Thyroid gland (tissue), 4 donors: ENCODE measurements at places on chromosomes 11 and 22. TPM values are rescaled to one million over a fixed set of nuclear protein-coding genes. Genes with fewer than 3 reads are reported as not detected.

- H3K4me1 ChIP-seq = peaks cover 8% of the 10 kb centered on the region
- H3K36me3 ChIP-seq = peaks cover 21% of the 10 kb centered on the region
- no peak overlapping the region for H3K27ac ChIP-seq
- no peak for DNase-seq
- no peak overlapping the region for H3K4me3 ChIP-seq
These were observed 17.4 kb downstream of the CEP164 start for GRCh38 chr11:117345039-117345438.

DNA sequence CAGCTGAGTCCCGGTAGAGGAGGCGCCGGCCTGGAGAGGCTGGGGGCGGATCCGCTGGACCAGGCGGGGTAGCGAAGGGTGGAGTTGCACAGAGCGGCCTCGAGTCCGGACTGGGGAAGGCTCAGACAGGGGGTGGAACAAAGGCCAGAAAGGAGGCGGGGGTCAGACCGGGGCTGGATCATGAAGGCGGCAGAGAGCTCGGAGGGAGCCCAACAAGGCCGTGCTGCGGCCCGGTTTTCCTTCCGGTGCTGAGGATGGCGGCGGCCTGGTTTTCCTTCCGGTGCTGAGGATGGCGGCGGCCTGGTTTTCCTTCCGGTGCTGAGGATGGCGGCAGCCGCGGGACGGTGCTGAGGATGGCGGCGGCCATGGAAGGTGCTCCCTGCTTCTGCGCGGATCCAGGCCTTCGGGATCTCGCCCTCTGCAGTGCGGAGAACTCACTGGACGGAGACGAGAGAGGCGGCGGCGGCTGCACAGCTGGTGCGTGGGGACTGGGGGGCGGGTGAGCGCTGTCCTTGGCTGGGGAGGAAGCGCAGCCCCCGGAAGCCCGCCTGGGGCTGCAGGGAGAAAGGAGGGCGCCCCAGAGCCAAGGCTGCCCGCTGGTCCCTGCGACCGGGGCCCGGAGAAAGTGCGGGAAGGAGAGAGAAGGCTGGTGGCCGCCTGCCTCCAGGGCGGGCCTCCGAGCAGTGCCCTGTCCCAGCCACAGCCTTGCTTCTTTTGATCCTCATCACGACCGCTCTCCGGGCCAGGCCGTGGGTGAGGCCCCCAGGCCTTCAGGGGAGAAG lies 350.4 kb upstream of the B3GAT1 start:
- H3K4me3 ChIP-seq = no peak overlapping the region
- no peaks in the 10 kb centered on the region for H3K27me3 ChIP-seq
- no peaks in the 10 kb centered on the region for H3K36me3 ChIP-seq
- no peaks in the 10 kb centered on the region for H3K4me1 ChIP-seq
- no peak overlapping the region for H3K27ac ChIP-seq

DNA sequence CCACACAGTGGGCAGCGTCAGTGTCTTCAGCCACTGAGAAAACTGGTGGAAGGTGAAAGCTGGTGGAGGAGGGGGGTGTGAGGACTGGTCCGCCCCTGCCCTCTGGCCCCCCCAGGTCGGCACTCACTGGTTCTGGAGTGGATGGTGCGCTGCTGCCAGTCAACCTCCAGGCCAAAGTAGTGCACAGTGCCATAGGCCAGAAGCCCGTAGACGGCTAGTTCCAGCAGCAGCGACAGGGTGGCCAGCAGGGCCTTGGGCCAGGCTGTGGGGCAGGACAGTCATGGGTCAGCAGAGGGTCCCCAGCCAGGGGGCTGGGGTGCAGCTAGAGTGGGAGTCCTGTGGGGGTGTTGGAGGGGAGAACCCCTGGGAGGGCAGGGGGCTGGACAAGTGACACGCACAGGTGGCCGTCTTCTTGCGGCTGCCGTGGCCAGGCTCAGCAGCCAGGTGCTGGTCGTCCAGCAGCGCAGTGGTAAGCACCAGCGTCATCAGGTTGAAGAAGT lies 2.2 kb downstream of the LMF2 start:
- H3K4me3 ChIP-seq = no peak overlapping the region
- no peaks in the 10 kb centered on the region for H3K27me3 ChIP-seq
- peaks cover 23% of the 10 kb centered on the region for H3K36me3 ChIP-seq
- H3K27ac ChIP-seq = no peak overlapping the region
- H3K4me1 ChIP-seq = peaks cover 16% of the 10 kb centered on the region
- no peak for DNase-seq

TYR gene
- total RNA-seq = not detected

DNA sequence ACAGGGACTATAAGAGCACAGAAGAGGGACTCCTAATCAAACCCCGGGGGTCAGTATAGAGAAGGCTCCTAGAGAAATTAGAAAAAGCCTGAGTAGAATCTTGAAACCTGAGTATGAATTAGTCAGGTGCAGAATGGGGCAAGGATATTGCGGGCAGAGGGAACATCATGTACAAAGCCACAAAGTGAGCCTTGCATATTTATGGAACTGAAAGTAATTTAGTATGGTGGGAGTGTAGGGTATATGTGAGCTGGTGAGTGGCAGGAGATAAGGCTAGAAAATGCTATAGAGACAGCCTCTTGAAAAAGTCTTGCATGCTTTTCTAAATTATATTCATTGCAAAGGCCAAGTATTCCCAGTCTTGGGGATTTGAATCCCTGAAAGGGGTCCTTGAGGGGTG lies 93.7 kb downstream of the STIM1 start:
- no peak overlapping the region for H3K4me3 ChIP-seq
- H3K4me1 ChIP-seq = peaks cover 75% of the 10 kb centered on the region
- DNase-seq = no peak
- H3K27me3 ChIP-seq = no peaks in the 10 kb centered on the region
- H3K36me3 ChIP-seq = no peaks in the 10 kb centered on the region
- H3K27ac ChIP-seq = no peak overlapping the region

GRCh38 chr22:29559853-29560252 lies 6.3 kb upstream of the THOC5 start:
- DNase-seq = no peak
- H3K27ac ChIP-seq = no peak overlapping the region
- H3K4me1 ChIP-seq = peaks cover 3% of the 10 kb centered on the region
- H3K36me3 ChIP-seq = peaks cover 25% of the 10 kb centered on the region
- no peaks in the 10 kb centered on the region for H3K27me3 ChIP-seq

KRTAP5-2 gene
- total RNA-seq = not detected

UBASH3B gene
- total RNA-seq = 16.6 TPM

DNA sequence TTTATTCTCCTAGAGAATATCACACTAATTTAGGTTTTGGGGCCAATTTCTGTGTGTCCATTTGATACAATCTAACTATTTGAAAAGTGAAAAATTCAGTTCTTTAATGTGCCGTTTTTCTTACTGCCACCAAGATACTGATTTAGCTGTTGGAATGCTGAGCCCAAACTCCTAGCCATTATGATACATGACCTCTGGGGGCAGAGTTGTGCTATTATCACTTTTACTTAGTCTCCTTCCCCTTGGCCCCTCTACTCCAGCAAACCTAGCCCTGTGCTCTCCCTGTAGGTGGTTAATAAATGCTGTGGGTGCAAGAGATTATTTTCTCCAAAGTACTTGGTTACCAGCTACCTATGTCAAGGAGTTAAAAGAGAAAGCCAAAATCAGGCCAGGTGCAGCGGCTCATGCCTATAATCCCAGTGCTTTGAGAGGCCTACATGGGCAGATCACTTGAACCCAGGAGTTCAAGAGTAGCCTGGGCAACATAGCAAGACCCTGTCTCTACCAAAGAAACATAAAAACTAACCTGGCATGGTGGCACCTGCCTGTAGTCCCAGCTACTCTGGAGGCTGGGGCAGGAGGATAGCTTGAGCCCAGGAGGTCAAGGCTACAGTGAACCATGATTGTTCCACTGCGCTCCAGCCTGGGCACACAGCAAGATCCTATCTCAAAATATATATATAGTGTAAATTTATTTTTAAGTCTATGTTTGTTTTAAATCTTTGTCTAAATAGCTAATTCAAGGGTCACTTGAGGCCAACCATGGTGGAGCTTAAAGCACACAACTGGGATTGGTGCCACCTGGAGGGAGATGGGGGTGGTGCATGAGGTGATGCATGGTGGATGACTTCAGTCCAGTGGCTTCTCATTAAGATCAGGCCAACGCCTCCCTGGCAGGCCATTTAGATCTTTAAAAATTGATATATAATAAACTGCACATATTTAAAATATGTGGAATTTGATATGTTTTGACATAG lies 193.2 kb upstream of the PLET1 start:
- H3K4me1 ChIP-seq = no peaks in the 10 kb centered on the region
- no peaks in the 10 kb centered on the region for H3K36me3 ChIP-seq
- H3K27me3 ChIP-seq = no peaks in the 10 kb centered on the region
- no peak overlapping the region for H3K4me3 ChIP-seq

GRCh38 chr11:36346562-36347383 lies 50.7 kb downstream of the PRR5L start:
- no peaks in the 10 kb centered on the region for H3K4me1 ChIP-seq
- no peaks in the 10 kb centered on the region for H3K36me3 ChIP-seq
- no peak overlapping the region for H3K4me3 ChIP-seq

PNPLA5 gene
- total RNA-seq = not detected

GRCh38 chr11:103368145-103368544 lies 258.9 kb downstream of the DYNC2H1 start:
- H3K4me1 ChIP-seq = no peaks in the 10 kb centered on the region
- no peak overlapping the region for H3K27ac ChIP-seq
- H3K4me3 ChIP-seq = no peak overlapping the region
- no peaks in the 10 kb centered on the region for H3K27me3 ChIP-seq

GRCh38 chr11:13721760-13722159 lies 53.3 kb downstream of the FAR1 start:
- no peak overlapping the region for H3K4me3 ChIP-seq
- no peak overlapping the region for H3K27ac ChIP-seq

- peaks cover 17% of the 10 kb centered on the region for H3K4me1 ChIP-seq
- H3K27me3 ChIP-seq = peaks cover 90% of the 10 kb centered on the region
- no peak for DNase-seq
- no peak overlapping the region for H3K27ac ChIP-seq
These were observed 14.0 kb upstream of the PAX6 start for GRCh38 chr11:31824879-31825837.

- no peaks in the 10 kb centered on the region for H3K27me3 ChIP-seq
- no peaks in the 10 kb centered on the region for H3K4me1 ChIP-seq
- H3K4me3 ChIP-seq = no peak overlapping the region
- DNase-seq = no peak
- H3K36me3 ChIP-seq = no peaks in the 10 kb centered on the region
- H3K27ac ChIP-seq = no peak overlapping the region
These were observed 10.1 kb downstream of the PRR14L start for GRCh38 chr22:31739795-31740201.

DNA sequence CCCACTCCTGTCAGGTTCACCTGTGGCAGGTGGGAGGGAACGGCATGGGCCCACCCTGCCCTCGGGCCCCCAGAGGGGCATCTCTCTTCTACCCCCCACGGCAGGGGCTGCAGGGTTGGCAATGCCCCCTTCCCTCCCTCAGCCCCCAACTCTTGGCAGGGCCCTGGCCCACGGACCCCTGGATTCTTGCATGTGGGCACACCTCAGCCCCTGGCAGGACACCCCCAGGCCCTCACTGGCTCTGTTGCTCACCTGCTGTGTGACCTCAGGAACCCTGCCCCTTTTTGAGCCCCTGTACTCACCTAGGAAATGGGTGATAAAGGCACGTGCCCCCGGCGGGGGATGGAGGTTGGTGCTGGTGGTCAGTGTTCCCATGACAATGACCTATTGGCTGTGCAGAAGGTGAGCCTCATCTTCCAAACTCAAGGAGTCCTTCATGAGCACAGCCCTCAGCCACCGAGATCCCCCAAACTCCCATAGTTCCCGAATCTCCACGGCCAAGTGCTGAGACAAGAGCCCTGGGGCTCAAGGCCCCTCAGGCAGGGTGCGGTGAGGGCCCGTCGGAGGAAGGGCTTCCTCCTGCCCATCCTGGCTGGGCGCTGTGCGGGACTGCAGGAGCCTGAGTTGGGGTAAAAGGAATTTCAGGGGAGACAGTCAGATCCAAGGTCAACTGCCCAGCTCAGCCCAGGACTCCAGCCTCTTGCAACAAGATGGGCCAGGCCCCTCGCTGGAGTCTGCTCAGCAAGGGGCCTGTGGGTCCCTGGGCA lies 198.2 kb downstream of the IGLL1 start:
- no peak for DNase-seq
- peaks cover 17% of the 10 kb centered on the region for H3K4me1 ChIP-seq
- H3K27me3 ChIP-seq = no peaks in the 10 kb centered on the region
- H3K27ac ChIP-seq = no peak overlapping the region
- H3K4me3 ChIP-seq = no peak overlapping the region

SERHL2 gene
- total RNA-seq = 3.1 TPM

DNA sequence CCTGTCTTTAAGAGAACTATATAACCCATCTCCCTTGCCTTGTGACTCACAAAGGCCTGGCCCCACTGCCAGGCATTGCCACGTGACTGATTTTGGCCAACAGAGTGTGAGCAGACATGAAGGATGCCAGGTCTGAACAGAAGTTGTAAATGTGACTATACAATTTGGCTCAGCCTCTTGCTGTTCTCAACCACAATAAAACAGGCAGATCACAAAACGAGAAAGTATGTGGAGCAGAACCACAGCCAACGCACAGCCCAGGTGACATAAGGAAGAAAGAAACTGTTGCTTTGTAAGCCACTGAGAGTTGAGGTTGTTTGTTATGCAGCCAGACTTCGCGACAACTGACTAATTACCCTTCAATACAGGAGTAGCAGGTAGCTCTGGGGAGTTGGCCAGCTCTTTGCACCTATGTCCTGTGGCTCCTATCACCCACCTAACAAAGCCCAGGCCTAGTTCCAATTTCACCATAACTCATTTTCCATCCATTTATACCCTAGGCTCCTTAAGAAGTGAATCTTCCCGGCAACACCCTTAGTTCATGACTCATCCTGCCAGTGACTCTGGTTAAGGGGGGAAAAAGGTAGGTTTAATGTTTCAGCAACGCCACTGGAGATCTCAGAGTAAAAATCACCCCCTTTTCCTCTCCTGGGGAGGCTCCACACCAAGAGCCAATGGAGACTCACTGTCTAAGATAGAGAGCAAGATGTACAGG lies 53.7 kb downstream of the GALNT18 start:
- no peak overlapping the region for H3K4me3 ChIP-seq
- no peaks in the 10 kb centered on the region for H3K27me3 ChIP-seq
- H3K4me1 ChIP-seq = peaks cover 62% of the 10 kb centered on the region
- no peaks in the 10 kb centered on the region for H3K36me3 ChIP-seq

DNA sequence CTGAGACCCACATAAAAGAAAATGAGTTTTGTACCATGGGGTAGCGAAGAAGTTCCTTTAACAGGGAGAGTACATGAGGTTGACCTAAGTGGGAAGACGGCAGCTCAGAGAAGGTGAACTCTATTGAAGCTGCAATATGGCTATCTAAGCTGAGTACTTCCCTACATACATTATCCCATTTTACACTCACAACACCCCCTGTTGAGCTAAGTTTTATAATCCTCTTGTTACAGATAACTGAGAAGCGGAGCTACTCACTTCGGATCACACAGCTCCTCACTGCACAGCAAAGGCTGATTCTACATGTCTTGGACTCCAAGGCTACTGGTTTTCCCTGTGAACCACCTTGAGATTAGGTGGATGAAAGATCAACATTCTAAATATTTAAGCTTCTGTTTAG lies 8.2 kb upstream of the PIWIL4 start:
- no peaks in the 10 kb centered on the region for H3K4me1 ChIP-seq
- no peak overlapping the region for H3K4me3 ChIP-seq
- no peak overlapping the region for H3K27ac ChIP-seq
- no peak for DNase-seq
